Aorta (tissue), 5 donors: ENCODE measurements at places on chromosomes 12 and 14. TPM values are rescaled to one million over a fixed set of nuclear protein-coding genes. Genes with fewer than 3 reads are reported as not detected.

DNA sequence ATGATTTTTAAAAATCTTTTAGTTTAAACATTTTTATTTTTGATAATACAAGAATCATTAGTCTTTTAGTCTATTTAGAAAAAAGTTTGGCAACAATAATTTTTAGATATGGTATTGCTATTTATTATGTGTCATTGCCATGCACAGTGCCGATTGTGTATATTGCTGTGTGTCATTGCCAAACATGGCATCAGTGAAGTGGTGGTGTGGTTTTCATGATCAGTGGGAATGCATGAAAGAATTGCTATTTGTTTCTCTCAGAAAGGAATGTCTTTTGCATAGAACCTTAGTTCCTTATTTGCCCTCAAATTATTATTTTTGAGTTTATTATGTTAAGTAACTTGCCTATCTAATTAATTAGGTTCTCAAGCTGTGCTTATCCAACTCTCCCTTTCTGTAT lies 397.5 kb upstream of the PDE3A start:
- no peak for DNase-seq

- no peak for DNase-seq
Measured at GRCh38 chr12:26632756-26633155, 200.2 kb downstream of the ITPR2 start.

DNA sequence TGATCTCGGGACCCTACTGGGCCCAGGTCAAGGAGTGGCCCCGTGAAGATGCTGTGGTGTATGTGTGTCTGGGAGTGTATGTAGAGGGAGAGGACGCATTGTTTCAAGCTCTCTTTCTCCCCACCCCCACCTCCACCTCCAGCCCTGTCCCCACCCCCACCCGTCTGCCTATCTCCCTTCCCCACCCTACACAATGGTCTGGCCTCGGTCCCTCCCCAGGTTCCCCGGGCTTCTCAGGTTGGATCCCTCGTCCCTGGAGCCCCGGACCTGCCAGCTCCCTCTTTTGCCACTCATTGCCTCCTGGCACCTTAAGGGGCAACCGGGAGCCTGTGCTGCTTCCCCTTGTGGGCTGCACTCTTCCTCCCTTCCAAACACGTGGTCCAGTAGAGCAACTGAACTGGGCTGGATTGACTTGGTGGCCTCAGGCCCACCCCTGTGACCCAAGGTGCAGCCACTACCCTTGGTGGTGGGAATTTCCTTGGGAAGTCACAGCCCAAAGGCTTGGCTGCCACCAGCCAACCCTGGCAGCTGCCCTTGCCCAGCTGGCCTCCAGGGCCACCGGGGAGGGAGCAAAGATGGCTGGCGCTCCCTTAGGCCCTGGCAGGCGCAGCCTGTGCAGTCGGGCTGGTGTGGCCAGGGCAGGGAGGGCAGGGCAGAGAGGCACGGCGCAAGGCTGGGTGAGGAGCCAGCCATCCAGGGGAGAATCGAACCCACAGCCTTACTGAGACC lies 628 bp downstream of the VRTN start:
- DNase-seq = no peak

GRCh38 chr14:48967419-48967818 lies 618.8 kb downstream of the RPS29 start:
- DNase-seq = no peak

GRCh38 chr14:98507264-98507663 lies 764.7 kb downstream of the BCL11B start:
- DNase-seq = no peak

GRCh38 chr14:94748667-94749347 lies 21.1 kb downstream of the GSC start:
- no peak for DNase-seq

- DNase-seq = no peak
Measured at GRCh38 chr12:75721796-75722195, 210.4 kb upstream of the KRR1 start.

DNA sequence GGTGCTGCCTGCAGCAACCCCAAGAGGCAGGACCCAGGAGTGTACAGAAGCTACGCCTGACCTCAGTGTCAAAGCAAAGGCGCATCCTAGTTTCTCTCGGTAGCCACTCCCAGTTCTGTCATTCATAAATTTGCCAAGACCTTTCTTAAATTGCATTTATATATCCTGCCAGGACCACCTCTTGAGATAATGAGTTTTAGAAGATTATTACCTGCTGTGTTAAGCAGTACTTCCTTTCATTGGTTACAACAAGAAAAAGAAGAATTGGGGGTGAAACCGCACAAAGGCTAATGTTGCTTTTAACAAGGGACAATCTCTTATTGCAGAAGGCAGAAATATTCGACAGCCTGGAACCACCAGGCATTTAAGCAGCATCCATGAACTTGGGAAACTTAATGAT lies 57.8 kb downstream of the CIT start:
- DNase-seq = no peak

DNA sequence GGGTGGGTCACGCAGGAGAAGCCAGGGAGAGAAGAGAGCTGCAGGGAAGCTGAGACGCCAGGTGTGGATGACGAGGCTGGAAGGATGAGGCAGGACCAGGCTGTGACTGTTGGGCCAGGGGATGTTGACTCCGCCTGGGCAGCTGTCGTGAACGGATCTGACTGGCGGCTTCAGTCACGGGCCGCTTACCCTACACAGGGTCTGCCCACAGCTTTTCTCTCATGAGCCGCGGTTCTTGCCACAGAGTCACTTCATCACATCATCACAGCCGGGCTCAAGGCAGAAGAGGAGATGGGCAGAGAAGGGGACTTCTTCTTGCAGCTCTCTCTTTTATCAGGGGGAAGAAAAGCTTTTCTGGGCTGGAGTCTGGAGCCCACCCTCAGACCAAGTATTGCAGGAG lies 7.7 kb downstream of the CLBA1 start:
- DNase-seq = no peak

DNA sequence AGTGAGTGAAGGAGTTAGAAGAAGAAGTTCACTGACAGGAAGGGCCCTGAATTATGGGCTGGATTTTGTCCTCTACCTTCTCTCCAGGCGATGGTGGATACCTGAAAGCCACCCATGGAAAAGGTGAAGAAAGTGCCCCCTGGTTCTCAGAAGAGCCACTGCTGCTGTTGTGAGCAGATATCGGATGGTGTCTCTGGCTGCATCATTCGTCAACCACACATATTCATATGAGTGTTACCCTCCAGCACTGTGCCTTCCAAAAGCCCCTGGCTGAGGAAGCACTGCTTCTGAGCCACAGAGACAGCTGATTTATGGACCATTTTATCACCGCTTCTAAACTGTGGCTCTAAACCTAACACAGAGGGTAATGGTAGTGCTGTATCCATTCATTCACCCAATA lies 2.0 kb upstream of the ACTN1 start:
- DNase-seq = no peak

- no peak for DNase-seq
Measured at GRCh38 chr12:93729934-93730333, 52.8 kb downstream of the CRADD start.

GRCh38 chr14:83614956-83615355 lies 1915.0 kb upstream of the FLRT2 start:
- no peak for DNase-seq

DNA sequence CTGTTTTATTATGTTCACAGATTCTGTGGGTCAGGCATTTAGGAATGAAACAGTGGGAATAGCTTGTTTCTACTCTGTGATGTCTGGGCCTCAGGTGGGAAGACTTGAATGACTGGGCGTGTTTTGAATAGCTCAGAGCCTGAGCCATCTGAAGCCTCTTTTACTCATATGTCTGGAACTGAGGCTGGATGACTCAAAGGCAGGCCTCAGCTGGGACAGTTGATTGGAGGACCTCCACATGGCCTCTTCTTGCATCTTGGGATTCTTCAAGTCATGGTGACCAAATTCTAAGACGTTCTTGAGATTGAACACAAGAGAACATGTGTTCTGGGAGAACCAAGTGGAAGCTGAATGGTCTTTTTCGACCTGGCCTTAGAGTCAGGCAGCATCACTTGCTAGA lies 45.8 kb upstream of the TBX3 start:
- DNase-seq = no peak

The OR4L1 gene
- not detected for total RNA-seq

The ADAM21 gene
- total RNA-seq = 0.13 TPM

DNA sequence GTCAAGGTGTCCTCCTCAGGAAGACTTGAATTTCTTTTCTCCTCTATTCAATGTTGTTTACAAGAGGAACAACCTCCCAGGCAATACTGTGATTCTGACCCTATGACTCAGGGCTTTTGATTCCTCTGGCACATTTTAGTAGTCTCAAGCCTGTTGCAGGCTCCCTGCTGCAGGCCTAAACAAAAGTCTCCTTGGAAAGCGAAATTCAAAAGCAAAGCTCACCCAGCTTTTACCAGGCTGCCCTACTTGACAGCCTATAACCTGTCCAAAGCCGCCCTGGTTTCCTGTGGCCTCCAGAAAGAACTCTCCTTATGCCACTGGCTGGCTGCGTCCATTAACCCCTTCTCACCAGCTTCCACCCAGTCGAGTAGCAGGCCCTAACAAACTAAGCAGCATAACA lies 11.6 kb downstream of the FGD6 start:
- DNase-seq = peak; percentile 47

- no peak for DNase-seq
Measured at GRCh38 chr12:65953631-65954030, 129.3 kb downstream of the HMGA2 start.

DNA sequence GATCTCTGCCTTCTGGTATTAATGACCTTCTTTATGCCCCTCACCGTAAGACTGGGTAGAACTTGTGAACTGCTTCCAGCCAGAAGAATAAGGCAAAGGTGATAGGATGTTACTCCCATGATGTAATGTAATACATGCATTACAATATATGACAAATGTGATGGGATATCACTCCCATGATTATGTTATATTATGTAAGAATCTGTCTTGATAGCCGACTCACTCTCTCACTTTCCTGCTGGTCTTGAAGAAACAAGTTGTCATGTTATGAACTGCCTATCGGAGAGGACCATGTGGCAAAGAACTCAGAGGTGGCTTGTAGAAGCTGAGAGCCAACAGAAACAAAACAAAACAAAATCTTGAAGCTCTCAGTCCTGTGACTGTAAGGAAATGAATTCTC lies 30.6 kb upstream of the OSBPL8 start:
- DNase-seq = no peak

DNA sequence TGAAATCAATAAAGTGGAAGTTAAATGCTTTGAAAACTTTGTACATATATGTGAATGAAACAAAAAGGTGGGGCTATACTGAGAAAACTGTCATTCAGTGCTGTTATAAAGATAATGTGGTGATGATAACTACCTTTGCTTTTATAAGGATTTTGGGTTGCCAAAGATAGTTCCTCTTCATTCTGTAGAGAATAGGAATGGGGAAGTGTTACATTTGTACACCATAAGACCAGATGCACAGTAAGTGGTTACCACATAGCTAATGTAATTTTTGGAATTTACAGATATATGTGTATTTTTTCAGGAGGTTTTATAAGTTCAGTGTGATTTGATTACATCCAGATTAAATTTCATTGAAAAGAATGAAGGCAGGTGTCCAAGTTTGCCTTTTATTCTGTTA lies 18.1 kb downstream of the RAB21 start:
- no peak for DNase-seq

GRCh38 chr12:15899282-15899870 lies 11.8 kb upstream of the DERA start:
- no peak for DNase-seq

- DNase-seq = no peak
Measured at GRCh38 chr12:106022568-106023012, 116.2 kb downstream of the NUAK1 start.

The FITM1 gene
- 0.71 TPM for total RNA-seq

DNA sequence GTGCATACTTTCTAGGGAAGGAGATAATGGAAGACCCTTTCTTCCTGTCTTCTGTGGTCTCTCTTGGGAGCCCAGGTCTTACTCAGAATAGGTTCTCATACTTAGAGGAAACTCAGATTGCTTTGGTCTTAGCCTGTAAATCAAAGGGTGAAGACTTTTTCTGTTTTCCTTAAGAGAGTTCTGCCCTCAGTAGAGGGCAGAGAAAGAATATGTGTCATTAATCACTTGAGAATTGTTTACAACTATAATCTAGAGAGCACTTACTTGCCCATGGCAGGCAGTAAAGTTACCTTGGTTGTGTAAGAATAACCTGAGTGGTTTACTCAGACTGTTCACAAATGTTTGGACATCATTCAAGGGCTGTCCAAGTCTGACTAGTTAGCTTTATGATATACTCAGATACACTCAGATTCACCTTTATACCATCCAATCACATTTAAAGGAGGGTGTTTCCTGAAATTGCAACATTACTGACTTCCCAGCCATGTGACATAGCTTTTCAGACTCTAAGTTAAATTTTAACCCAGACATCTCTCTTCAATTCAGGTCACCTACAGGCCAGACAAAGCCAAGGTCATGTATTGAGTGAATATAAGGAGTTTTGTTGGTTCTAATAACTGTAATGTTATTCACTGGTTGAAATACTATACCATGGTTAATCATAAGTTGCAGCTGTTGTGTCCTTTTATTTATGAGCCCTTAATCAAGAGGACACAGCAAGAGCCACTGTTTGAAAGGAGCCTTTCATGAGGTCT lies 372.2 kb downstream of the RAD51B start:
- no peak for DNase-seq

GRCh38 chr12:63404611-63405010 lies 253.6 kb upstream of the AVPR1A start:
- DNase-seq = no peak

DNA sequence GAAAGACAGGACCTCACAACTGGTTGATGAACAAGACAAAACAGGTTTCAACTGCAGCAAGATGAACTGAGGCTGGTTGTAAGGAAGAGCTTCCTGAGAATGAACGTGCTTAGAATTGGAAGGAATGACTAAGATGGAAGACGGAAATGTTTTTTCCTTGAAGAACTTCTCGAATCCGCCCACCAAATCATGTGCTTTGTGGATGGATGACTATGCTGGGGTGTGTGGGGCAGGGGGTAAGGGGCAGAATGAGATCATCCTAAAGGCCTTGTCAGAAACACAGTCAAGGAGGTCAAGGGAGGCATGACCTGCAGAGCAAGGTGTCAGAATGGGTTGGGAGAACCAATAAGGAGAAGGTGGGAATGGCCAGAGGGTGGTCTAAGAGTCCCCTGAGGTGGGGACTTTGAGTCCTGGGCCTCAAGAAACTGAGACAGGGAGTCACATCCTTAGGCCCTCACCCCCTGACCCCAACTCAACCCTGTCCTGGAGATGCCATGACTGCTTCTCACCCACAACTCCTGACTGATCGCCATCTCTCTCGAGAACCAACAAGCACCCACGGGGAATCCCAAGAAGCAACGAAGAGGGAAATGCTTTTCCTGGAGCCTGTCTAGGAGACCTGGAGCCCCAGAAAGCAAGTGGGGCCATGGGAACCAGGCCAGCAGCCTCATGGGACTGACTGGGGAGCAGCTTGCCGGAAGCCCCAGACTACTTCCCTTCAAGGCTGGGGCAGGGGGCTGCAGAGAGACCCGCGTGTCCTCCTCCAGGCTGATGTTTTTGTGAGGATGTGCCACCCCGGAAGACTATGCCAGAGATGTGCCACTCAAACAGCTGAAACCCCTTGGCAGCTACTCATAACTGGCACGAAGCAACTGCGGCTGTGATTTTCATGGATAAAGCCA lies 84.0 kb downstream of the ACTN1 start:
- DNase-seq = peak; percentile 74

The KLRK1 gene
- total RNA-seq = 3.5 TPM

GRCh38 chr12:41122894-41123293 lies 65.2 kb upstream of the PDZRN4 start:
- DNase-seq = no peak

GRCh38 chr14:30838351-30838750 lies 36.0 kb upstream of the COCH start:
- no peak for DNase-seq

GRCh38 chr14:95697764-95698163 lies 11.5 kb downstream of the TCL1B start:
- DNase-seq = no peak

The SLC38A2 gene
- 329 TPM for total RNA-seq
